NCI-H524 treated with DMSO at 0.1 percent for 48 hours (cell line): ENCODE measurements at places on chromosomes 4 and X.

GRCh38 chrX:124557976-124558375 lies 211.6 kb downstream of the SH2D1A start:
- DNase-seq = no peak

GRCh38 chr4:7861440-7861881 lies 78.2 kb downstream of the AFAP1 start:
- DNase-seq = no peak

GRCh38 chr4:86060341-86060740 lies 299.5 kb downstream of the MAPK10 start:
- no peak for DNase-seq

GRCh38 chrX:36626898-36627297 lies 381.3 kb upstream of the FAM47C start:
- no peak for DNase-seq

DNA sequence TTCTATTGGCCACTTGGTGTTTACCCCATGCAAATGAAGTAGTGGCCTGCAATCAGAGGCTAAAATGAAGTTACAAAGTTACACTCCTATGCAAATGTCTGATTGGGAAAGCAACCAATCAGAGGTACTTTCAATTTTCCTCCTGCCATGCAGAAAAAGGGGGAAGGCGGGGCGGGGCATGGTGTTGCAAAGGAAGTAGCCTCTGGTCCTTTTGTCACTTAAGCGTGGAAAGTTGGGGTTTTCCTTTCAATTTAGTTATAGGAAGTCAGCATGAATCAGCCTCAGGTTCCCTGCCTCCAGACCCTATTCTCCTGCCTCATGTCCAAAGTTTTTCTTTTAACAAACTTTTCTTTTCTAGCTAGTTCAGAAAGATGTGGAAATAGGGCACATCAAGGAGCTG lies 69.3 kb downstream of the GPC4 start:
- DNase-seq = no peak

DNA sequence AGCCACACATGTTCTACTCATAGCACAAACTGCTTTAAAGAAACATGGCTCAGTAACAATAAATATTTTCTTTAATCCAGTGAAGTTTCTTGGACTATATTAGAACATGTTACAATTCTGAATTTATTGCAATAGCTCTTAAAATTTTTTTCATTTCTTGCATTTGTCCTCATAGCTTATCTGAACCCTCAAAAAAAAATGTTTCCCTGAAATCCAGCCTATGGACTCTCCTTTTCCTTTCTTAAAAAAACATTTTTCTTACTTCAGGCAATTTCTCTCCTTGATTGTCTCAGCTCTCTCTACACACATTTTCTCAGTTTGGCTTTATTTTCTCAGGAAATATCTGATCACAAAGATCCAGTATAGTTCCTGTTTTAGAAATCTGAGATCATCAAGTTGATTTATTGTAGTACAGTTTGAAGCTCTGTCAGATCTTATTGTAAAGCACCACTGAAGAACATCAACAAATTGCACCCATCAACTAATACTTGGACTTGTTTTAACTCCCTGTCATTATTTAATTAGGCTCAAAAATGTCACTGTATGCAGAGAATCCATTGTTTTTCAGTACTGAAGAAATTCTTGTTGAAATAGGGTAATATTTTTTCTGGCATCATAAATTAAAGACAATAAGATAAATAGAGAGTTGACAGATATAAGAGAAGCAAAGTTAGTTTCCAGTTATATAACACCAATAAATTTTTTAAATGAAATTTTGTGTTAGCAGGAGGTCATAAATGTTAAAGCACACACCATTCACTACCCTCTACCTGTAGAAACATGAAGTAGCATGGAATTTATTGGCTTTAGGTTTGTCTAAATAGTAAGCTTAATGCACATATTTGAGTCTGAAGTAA lies 317.7 kb downstream of the ARHGAP24 start:
- DNase-seq = no peak
